PC-3 (cell line): ENCODE measurements at places on chromosomes 3 and 15. TPM values are rescaled to one million over a fixed set of nuclear protein-coding genes. Genes with fewer than 3 reads are reported as not detected.

- H3K4me3 ChIP-seq = no peak overlapping the region
- H3K27ac ChIP-seq = no peak overlapping the region
- no peak for DNase-seq
- H3K27me3 ChIP-seq = peaks cover 48% of the 10 kb centered on the region
Observed at GRCh38 chr15:72411111-72411510, 13.0 kb downstream of the TMEM202 start.

- no peaks in the 10 kb centered on the region for H3K36me3 ChIP-seq
- H3K27me3 ChIP-seq = peaks cover 78% of the 10 kb centered on the region
- no peaks in the 10 kb centered on the region for H3K4me1 ChIP-seq
- H3K4me3 ChIP-seq = no peak overlapping the region
- H3K27ac ChIP-seq = no peak overlapping the region
Observed at GRCh38 chr3:39241561-39241960, 38.3 kb downstream of the CX3CR1 start.

GRCh38 chr3:11508346-11509172, 135.2 kb downstream of the VGLL4 start:
- H3K4me1 ChIP-seq = peaks cover 23% of the 10 kb centered on the region
- H3K27me3 ChIP-seq = no peaks in the 10 kb centered on the region
- H3K36me3 ChIP-seq = 0 out of 2 replicates have a peak, but pooled peaks cover 2% of the 10 kb centered on the region
- DNase-seq = no peak

GRCh38 chr3:178334239-178334638, 202.0 kb upstream of the KCNMB2 start:
- H3K4me1 ChIP-seq = no peaks in the 10 kb centered on the region
- no peaks in the 10 kb centered on the region for H3K27me3 ChIP-seq
- DNase-seq = no peak

NSMCE3 gene
- 7.0 and 8.0 TPM in 2 replicates for total RNA-seq

DNA sequence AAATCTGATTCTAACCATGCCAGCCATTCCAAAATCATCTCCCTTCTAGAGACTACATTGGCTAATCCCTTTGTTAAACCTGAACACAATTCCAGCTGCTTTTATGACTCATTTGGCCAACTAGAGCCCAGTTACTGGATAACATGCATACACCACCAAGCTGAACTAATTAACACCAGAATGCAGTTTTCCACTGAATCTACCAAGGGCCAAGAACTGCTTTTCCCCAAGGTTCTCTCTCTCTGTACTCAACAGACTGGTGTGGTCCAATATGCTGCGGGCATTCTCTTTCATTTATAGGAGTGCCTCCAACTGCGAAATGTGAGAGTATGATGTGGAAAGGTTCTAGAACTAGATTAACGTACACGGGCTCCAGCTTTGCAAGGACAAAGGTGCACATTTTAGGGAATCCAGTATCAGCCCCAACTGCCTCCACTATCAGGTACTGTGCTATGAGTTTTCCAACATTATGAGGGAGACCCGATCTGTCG, 1.5 kb downstream of the CHSY1 start:
- H3K4me1 ChIP-seq = peaks cover 11% of the 10 kb centered on the region
- H3K4me3 ChIP-seq = peak overlapping the region; percentile 87
- peak; percentile 62 for DNase-seq
- H3K27me3 ChIP-seq = no peaks in the 10 kb centered on the region
- no peak overlapping the region for H3K27ac ChIP-seq

DNA sequence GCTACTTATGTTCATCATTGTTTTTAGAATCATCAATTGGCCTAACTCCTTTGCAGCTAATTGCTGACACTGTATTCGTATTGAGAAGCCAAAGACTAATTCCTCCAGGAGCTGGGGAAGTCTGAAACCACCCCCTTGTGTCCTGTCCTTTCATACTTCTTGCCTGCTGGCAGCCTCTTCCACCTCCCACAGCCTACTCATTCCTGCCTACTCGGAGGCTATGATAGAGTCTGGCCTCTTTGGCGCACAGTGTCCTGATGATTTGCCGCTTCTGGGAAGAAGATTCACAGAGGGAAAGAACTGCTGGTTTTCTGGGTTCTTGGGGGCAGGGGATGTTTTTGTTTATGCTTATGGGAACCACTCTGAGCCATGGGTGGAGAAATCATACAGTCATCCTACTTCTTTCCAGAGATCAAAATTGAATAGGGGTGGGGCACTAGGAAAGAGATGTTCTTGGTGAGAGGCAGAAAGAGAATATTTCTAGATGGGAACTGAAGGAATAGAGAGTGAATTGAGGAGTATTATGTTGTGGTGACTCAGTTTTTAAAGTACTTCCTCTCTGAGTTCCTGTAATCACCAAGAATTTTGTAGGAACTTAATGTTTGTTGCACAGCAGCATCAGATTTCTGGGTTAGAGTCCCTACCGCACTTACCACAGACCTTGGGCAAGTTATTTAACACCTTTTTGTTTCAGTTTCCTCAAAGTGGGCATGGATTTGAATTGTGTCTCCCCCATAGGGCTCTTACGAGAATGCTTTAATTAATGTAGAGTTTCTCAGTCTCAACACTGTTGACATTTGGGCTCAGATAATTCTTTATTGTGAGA, 22.1 kb upstream of the SCAANT1 start:
- no peak overlapping the region for H3K4me3 ChIP-seq
- no peak overlapping the region for H3K27ac ChIP-seq
- H3K27me3 ChIP-seq = no peaks in the 10 kb centered on the region

- H3K27ac ChIP-seq = no peak overlapping the region
- H3K36me3 ChIP-seq = no peaks in the 10 kb centered on the region
- H3K27me3 ChIP-seq = peaks cover 23% of the 10 kb centered on the region
- no peak for DNase-seq
Observed at GRCh38 chr3:88231632-88232031, 81.9 kb downstream of the C3orf38 start.
